ENCODE measurements at places on chromosomes 12 and 14.

DNA sequence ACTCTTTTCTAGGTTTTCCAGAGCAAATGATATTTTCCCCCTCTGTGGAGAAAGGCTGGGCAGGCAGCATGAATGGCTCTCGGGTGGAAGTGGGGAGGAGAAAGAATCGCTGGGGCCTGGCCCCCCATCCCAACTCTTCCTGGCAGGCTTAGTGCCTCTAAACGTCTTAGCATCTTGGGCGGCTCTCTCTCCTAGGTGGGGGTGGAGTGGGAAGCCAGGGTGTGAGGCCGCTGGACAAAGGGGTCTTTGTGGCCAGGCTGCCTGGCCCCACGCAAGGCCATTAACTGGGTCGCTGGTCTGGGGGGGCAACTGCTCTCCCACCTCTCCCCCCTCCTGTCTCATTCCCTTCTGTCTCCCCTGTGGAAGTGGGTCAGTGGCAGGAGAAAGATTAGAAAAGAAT is 4.7 kb downstream of the LRP1-AS start:
- no peak for DNase-seq

DNA sequence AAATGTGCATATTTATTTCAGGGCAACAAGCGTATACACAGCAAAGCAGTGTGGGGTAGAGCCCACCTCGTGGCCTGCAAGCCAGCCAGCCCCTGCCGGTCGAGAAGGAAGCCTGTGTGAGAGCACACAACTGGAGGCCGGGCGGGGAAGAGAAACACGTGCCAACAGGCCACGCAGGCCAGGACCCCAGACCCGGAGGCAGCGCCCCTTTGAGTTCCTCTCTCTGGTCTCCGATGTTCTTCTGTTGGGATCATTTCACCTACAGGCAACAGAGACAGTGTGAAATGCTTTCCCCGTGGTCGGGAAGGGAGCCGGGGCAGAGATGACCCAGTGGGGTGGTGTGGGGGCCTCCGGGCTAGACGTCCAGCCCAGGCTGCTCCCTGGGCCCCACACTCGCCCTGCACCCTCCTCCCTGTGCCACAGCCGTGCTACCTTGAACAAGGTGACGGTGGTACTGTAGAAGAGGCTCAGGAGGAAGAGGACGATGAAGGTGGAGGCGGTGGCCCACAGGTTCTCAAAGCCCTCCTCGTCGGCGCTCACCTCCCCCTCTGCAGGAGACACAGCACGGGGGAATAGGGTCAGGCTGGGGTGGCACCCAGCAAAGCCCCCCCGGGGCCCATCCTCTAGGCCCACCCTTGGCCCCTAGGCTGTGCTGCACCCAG is 325.5 kb downstream of the TMEM121 start:
- DNase-seq: no peak

GRCh38 chr12:117919479-117919878 is 49.3 kb downstream of the KSR2 start:
- DNase-seq: no peak

GRCh38 chr12:8045952-8046944 is 13.7 kb downstream of the FOXJ2 start:
- no peak for DNase-seq

DNA sequence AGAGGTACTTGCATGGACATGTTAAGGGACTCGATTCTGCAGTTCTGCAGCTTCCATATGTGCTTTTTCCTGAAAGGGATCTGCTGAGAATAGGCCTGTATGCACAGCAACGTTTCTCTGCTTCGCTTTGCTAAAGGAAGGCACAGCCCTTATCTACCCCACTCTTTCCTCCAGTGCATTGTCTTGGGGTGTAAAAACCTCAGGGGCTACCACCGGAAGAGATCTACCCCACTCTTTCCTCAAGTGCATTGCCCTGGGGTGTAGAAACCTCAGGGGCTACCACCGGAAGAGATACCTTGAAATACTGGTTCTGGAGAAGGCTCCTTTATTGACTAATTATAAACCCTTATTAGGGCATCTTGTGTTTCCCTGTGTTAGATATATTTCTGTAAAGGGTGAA is 52.9 kb downstream of the SEL1L start:
- no peak for DNase-seq

DNA sequence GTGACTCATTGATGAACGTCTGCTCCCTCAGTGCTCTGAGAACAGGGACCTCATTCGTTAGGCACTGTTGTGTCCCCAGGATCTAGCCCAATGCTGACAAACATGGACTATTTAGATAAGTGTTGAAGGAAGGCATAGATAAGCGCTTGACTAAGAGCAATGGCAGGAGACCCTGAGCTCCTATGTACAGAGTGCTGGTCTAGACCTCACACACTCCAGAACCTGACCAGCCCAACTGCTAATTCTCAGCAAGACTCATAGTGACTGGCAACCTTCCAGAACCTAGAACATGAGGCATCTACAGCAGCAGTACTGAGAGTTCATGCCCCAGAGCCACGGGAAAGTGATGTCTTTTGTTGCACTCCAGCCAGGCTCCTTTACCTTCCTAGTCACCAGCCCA is 69.2 kb downstream of the CRACR2A start:
- DNase-seq: no peak

DNA sequence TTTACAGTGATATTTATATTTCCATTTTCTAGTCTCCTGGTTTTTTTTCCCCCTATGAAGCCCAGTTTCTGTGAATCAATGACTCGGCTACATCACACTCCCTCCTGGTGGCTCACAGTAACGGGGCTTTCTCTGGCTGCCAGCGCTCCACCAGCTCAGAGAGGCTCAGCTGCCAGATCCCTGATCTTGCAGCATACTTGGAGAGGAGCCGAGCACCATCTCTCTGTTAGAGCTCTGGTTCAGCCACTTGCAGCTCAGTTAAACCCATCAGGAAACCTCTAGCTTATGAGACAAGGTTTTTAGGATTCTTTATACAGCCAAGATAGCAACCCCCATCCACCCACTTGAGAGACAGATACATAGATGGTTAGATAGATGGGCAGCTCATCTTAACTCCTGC is 74.6 kb downstream of the CIT start:
- DNase-seq: no peak

- no peak for DNase-seq
These were observed 258.3 kb downstream of the FOXN3 start for GRCh38 chr14:89158701-89159100.

DNA sequence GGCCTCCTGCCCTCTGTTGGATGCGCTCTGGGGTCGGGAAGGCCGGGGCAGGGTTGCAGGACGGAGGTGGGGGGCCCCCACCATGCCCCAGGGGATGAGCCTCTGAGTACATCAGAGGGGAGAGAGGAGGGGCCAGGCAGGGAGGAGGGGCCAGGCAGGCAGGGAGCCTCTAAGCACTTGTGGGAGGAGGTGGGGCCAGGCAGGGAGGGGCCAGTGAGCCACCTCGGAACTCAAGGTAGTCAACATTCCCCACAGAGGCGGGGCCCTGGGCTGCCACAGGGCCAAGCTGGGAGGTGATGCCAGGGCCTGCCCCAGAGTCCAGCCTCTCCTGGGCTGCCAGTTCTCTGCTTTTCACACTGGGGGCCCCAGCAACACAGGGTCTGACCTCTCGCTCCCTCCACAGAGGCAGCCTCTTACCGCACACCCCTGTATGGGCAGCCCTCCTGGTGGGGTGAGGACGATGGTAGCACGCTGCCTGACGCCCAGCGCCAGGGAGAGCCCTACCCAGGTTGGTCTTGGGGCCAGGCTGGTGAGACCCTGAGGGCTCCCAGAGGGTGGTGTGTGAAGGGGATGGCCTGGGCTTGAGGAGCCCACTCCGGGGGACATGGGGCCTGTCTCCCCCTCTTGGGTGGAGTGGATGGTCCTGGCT is 17.4 kb downstream of the CEP170B start:
- DNase-seq: no peak

DNA sequence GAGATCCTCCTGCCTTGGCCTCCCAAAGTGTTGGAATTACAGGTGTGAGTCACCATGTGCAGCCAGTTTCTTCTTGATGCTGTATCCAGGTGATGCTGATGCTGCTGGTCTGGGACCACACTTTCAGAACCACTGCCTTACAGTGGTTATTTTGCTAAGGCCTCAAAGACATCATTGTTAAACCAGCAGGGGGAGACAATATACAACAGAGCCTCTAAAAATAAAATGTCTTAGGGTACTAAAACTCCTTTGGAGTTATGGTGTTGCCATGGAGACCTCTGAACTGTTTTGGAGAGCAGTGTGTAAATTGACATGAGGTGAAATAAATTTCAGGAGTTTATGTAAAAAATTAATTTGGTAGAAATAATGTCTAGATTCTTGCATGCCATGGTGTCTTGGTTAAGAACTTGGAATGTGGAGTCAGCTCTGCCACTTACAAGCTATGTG is 1.1 kb upstream of the ARG2 start:
- DNase-seq: peak; percentile 68

DNA sequence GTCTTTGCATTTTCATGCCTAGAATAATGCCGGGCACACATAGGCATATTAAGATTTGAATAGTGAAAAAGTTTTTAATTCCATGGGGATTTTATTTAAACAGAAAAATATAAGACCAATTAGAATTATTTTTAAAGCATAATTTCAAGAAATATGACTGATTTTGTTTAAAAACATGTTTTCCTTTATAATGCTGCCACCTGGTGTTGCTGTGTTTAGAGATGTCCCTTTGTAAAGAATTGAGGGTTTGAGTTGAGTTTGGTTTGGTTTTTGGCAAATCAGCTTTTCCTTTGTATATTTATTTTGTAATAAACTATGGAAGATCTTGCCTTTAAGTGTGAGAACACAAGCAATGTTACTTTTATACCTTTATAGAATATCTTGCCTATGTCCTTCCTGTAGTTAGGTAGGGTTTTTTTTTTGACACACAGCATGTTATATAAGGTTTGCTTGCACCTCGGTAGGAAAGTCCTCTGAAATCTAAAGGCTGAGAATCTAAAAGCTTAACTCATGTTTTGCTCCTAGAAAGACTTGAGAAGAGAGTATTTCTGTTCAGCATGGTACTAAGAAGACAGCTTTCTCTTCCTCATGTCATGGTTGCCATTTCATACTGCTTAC is 31.4 kb upstream of the SNAPC1 start:
- DNase-seq: no peak

DNA sequence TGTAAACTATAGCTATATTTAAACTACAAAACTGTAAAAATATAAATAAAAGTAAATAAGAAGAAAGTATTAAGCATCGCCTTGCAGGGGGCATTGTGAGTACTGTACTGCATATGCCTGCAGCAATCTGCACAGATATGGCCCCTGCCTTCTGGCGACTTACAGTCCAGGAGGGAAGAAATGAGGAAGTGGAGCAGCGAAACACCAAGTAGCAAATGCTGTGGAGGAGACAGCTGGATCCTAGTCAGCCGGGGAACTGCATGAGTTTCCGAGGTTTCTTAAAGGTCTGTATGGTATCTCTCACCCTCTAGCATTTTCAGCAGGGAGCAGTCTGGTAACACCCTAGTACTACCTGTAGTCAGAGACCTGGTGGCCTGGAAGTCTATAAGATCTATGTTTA is 256.9 kb downstream of the CACNA1C start:
- DNase-seq: no peak

Measured in right renal cortex interstitium (tissue), 3 donors.